ENCODE measurements at places on chromosomes 11 and 22.

DNA sequence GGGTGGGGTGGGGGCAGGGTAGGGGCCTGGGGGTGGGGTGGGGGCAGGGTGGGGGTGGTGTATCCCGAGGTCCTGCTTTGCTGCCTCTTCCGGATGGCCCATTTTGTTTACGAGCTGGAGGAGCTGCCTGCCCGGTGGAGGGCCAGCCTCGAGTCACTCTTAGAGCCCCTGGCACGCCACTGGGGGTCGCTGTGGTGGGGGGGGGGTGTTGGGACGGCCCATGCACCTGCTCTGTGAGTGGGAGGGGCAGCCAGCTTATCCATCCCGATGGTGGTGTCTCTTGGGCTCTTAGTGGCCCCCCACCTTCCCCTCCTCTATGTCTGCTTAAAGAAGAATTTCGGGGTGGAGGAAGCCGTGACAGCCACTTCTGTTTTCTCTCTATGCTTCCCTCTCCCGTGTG is 24.6 kb downstream of the MRGPRD start:
- DNase-seq = peak; percentile 10

DNA sequence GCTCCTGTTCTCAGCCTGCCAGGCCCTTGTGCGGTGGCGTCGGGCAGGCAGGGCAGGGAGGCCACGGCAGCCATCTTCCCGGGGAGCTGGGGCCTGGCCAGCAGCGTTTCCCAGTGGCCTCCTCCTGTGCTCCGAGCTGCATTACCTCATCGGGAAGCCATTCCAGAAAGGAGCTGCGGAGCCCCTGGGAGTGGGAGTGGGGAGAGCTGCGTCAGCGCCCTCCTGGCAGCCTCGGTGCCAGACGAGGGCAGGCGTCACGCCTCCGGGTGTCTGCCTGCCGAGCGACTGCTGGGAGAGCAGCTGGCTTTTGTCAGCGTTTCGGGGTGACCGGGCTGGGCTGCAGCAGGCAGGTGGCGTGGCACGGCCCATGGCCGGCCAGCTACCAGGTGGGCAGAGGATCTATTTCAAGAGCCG is 30.9 kb upstream of the WNT7B start:
- DNase-seq = no peak

GRCh38 chr11:60130496-60130895 is 42.0 kb downstream of the MS4A2 start:
- DNase-seq = no peak

GRCh38 chr11:73734993-73735392 is 25.9 kb downstream of the RAB6A start:
- no peak for DNase-seq

DNA sequence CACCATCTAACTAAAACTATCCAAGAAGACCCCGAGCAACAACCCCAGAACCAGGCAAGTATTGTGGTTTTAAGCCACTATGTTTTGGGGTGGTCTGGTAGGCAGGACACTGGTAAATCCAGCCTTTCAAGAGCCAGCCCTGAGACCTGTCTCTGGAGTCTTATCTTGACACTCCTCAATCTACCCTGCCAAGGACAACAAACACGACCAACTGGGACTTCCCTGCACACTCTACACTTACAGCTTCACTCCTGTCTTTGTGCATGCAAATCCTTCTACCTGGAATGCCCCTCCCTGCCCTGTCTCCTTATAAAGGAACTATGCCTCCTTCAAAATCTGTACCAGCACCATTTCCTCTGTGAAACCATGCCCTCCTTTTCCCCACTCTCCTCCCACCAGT is 107.3 kb downstream of the RPL27A start:
- no peak for DNase-seq

GRCh38 chr22:31488988-31489617 is 539 bp downstream of the EIF4ENIF1 start:
- DNase-seq = no peak

DNA sequence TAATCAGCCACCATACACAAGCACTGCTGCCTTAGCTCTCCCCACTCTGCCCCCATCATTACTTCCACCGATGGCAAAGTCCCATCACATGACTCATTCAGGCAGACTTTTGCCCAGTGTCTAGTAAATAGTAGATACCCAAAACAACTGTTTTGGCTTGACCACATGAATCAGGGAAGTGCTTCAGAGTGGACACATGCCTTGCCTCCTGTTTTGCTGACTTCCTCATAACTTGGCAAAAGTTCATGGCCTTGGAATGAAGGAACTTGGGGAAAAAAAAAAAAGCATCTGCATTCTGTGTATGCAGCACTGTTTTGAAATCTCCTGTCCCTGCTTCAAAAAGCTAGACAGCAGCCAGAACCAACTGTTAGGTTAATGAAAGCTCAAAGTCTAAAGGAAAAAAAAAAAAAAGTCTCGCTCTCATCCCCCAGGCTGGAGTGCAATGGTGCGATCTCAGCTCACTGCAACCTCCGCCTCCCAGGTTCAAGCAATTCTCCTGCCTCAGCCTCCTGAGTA is 335.3 kb downstream of the FAM181B start:
- DNase-seq = no peak

GRCh38 chr11:1277936-1278512 is 31.4 kb downstream of the TOLLIP start:
- no peak for DNase-seq

GRCh38 chr11:133443206-133443747 is 89.0 kb downstream of the OPCML start:
- no peak for DNase-seq

DNA sequence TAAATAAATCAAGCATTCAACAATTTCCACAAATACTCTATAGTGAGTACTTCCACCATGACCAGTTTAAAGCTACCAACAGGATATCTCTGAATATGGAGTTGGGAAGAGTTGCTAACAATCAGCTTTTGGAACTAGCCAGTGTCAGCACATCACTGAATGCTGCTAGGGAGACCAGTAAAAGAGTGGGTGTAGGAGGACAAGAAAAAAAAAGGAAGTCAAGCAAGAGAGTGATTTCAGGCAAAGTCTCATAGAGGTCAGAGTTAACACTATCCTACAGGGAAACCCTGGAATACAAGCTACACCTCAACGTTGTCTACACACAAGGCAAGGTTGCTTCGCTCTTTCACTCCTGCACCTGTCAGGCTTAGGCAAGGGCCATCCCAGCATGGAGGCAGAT is 24.2 kb downstream of the EIF3F start:
- no peak for DNase-seq

DNA sequence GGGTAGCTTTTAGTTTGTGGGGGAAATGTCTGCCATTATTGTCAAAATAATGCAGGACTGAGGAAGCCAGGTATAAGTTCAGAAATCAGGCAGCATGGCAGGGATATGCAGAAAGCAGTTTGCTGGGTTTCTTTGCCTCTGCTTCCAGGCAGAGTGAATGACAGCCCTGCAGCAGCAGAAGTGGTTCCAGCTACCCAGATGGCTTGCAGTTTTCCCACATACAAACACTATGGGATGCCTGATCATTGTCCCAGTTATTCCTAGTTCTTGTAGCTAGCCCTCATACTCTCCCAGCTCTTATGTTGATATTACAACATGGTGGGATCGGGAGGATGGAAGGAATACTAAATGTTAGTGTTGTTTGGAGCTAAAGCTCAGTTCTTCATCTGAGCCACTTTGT is 2.8 kb upstream of the DIXDC1 start:
- no peak for DNase-seq

GRCh38 chr11:128448981-128449713 is 138.2 kb downstream of the ETS1 start:
- DNase-seq = no peak

- DNase-seq = no peak
Observed at GRCh38 chr22:49326558-49326957, 501.1 kb downstream of the BRD1 start.

- no peak for DNase-seq
Observed at GRCh38 chr22:25025491-25026400, 73.2 kb downstream of the KIAA1671 start.

All from stimulated activated CD4-positive, alpha-beta T cell treated with anti-CD3 and anti-CD28 coated beads, TNF-alpha, amount 100 ng/mL, for 48 hours (primary cell).